ENCODE measurements at places on chromosomes 16 and 17. TPM values are rescaled to one million over a fixed set of nuclear protein-coding genes. Genes with fewer than 3 reads are reported as not detected.

Gene VTN
- not detected for polyA plus RNA-seq

Gene TBC1D26
- polyA plus RNA-seq, result not detected

Gene NR1D1
- polyA plus RNA-seq, result 2.2 TPM

Gene SMARCD2
- 142 TPM for polyA plus RNA-seq

Gene CLDN6
- not detected for polyA plus RNA-seq

DNA sequence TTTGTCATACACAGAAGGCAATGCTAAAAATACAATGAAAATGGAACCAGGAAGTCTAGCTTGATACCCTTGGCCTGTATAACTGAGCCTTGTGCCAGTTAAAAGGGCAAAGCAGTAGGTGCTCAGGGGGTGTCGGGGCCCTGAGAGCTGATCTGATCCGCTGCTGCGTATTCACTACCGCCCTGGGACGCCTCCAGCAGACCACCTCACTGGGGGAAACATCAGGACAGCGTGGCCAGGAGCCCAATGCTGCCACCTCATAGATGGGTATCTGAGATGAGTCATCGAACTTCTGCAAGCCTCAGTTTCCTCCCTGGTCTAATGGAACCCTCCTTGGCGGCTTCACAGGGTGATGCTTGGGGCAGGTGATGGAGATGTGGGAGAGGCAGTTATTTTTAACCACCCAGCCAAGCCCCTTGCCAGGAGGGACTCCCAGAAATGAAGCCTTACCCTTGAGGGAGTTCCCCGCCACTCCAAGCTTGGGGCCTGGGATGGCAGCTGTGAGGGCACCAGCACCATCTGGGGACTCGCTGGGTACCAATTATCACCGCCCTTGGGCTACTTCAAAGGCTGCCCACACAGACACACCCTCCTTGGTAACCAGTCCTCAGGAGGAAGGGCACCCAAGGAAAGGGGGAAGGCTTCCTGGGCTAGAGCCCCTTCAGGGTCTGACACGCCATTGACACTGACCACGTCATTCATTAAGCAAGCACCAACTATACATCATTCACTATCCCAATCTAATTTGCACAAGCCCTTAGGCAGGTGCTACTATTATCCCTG, 7.8 kb downstream of the DEXI start:
- no peak for DNase-seq

DNA sequence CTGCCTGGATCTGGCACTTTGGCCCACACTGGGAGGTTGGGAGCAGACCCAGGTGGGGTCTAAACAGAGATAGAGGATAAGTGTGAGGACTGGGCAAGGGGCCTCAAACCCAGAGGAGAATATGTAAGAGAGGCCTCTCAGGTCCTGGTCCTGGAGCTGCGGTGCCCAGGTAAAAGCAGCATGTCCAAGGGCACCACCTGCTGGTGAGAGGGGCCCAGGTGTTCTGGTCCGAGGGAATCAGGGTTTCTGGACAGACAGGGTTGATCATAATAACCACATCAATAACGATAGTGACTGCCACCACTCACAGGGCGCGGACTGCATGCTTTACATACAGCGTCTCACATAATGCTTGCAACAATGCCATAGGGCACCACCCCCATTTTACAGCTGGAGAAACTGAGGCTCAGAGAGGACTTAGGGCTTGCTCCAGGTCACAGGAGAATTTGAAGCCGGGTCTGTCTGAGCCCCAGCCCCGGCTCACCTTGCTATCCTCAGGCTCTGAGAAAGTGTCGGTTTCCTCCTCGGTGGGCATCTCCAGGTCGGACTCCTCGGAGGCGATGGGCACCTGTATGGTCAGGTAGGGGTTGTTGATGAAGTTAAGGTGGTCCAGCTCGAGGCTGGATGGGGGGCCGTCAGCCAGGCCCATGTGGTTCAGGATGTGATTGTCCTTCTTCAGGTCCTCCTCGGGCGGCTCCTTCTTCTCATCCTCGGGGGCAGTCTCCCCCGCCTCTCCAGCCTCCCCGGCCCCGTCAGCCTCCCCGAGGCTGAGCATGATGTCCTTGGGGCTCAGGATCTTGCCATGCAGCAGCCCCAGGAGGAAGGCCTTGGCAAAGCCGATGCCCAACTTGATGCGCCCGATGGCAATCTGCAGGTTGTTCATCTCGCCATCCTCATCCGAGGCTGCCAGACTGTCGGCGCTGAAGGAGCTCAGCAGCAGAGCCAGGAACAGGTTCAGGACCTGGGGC, 19.1 kb upstream of the CD79B start:
- peak; percentile 66 for DNase-seq

GRCh38 chr17:28324781-28325180, 5.8 kb downstream of the TMEM97 start:
- no peak for DNase-seq

- DNase-seq, result no peak
Observed at GRCh38 chr16:30947541-30947858, 1.4 kb upstream of the ORAI3 start.

DNA sequence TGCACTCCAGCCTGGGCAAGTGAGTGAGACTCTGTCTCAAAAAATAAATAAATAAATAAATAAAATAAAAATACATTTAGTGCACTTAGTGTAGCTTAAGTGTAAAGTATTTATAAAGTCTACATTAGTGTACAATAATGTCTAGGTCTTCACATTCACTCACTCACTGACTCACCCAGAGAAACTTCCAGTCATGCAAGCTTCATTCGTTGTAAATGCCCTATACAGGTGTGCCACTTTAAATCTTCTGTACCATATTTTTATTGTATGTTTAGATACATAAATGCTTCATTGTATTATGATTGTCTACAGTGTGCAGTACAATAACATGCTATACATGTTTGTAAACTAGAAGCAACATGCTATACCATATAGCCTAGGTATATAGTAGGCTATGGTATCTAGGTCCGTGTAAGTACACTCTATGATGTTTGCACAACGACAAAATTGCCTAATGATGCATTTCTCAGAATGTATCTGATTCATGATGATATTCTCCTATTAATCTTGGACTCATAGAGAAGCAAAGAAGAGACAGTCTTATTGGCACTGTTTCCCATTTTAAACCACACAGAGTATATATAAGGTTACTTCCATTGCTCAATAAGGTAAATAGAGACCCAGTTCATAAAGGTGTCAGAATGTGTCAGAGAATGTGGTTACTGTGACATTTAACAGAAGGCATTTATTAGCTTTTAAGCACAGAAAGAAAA, 1314.9 kb downstream of the CDH11 start:
- no peak for DNase-seq

DNA sequence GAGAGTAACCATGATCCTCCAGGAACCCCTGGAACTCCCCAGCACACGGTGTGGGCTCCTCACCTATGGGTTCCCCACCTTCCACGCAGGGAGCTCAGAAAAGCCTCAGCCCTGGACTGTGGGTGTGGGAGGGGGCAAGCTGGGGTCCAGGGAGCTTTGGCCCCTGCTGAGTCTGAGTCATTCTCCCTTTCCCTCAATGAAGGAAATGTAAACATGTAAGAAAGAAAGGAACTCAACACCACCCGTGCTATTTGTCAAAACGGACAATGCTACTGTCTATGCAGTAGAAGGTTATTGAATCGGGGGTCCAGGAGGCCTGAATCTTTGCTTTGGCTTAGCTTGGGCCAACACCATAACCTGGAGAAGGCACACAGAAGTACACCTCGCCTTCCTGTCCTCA, 222.8 kb downstream of the PMP22 start:
- no peak for DNase-seq

DNA sequence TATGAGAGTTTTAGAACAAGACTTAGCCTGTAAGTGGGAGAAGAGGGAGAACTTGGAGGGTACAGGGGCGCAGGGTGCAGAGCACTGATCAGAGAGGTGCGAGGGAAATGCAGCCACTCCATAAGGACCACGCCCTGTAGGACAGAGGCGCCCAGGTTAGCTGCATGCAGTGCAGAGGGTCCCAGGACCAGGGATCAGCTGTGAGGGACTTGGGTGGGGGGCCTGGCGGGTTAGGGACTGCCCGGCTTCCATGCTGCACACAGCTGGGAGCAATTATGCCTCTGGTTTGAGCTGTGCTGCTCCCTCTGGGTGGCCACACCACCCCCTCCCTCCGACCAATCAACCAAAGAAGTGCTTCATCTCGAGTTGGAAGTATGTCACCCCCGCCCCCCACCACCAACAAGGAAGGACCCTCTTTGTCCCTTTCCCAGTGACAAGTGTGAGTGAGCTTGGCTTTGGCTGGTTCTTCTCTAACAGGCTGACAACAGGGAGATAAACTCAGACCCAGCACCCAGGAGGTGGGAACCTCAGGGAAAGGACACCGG, 22.2 kb upstream of the CLEC18A start:
- DNase-seq, result no peak

DNA sequence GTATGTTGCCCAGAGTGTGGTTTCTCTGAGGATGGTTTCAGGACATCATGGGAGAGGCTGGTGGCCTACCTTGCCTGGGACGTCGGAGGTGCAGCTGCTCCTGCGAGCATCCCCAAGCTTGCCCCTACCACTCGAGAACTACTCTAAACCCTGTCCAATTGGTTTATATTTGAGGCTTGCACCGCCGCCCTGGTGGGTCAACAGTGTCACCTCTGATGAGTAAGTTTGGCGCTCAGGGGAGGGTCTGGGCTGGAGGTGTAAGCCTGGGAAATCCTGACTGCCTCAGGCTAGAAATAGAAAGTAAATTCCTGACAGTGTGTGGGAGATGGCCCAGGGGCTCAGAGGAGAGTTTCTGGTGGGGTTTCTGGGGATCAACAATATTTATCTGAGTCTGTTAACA, 48.2 kb downstream of the CCDC42 start:
- DNase-seq, result no peak

DNA sequence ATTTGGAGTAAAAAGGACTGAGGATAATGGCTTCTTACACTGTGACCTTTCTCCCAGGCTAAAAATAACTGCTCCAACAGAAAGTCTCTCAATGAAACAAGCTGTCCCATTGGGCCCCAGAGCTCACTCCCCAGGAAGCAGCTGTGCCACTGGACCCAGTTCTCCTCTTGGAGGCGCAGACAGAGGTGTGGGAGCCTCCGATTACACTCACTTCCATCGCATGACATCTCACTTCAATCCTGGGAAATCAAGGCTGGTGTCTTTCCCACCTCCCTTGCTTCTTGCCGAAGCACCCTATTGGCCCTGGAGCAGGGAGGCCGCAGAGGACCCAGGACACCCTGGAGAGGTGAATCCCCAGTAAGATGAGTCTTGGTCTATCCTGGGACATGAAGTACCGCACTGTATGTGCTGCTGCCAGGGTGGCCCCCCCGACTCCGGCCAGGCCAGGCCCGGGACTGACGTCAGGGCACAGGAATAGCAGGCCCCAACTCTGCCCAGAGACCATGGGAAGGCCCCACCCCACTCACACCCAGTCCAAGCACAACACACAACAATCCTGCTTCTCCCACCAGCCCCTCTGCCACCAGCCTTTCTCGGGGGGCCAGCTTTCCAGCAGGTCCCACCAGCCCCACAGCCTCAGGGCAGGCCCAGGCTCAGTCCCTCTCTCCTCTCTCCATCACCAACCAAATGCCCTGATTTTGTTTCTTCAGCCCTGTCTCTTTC, 29.5 kb downstream of the SRL start:
- no peak for DNase-seq

- no peak for DNase-seq
Observed at GRCh38 chr16:30895627-30896260, 670 bp upstream of the CTF1 start.

DNA sequence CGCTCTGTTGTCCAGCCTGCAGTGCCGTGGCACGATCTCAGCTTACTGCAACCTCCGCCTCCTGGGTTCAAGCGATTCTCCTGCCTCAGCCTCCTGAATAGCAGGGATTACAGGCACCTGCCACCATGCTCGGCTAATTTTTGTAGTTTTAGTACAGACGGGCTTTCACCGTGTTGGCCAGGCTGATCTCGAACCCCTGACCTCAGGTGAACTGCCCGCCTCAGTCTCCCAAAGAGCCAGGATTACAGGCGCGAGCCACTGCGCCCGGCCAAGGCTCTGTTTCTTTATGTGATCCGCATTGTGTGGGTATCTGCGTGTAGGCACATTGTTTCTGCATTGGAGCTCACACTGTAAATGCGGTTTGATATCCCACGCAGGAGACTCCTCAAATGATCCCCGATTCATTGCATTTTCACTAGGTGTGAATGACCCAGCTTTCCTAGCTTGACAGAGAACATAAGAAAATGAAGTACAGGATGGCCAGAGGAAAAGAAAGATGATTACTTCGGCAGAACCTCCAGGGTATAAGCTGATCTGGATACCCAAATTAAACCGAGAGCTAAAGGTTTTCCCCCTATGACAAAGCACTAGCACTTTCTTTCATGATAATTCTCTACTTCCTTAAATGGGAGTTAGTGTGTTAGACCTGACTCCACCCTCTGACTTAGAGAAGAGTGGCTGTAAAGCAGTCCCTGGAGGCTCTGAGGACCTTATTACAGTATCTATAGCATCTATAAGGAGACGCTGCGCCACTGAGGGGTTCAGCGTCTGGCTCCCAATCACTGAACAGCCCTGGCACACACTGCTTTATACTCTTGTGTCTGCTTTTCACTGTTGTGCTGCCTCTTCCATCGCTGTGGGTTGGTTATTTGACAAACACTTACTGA, 17.3 kb downstream of the COTL1 start:
- DNase-seq, result peak; percentile 67

DNA sequence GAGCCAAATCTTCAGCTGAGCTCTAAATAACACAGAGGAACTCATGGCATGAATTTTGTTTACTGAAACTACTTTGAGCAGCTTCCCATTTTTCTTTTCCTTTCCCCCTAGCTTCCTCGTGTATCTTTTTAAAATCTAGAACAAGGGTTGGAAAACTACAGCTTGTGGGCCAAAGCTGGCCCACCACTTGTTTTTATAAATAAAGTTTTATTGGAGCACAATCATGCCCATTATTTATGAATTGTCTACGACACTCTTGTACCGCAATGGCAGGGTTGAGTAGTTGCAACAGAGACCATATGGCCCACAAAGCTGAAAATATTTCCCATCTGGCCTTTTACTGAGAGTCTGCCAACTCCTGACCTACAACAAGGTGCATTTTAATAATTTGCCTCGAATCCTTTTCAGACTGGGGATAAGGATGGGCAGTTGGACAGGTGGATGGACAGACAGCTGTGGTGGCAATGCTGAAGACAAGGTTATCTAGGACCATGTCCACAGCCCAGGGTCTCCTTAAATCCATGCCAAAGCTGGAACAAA, 87.7 kb downstream of the RMI2 start:
- DNase-seq, result no peak

DNA sequence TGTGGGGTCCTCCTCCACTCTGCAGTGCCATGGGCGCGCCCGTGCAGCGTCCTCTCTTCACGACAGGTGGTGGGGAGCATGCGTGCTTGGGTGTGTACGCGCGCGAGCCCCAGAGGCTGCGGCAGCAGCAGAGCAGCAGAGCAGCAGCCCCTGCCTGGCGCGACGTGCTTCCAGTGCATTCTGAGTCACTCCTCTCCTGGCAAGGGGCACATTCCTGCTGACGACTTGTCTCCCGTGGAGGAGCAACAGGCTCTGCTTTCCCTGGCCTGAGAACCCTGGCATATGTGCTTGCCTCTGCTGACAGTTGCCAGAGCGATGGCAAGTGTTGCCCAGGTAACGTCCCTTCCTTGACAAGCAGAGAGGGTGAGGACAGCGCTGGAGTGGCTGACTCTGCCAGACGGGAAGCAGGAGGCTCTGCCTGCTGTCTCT, 133.8 kb upstream of the PLCG2 start:
- no peak for DNase-seq
